ENCODE measurements at places on chromosomes 3 and 15.

DNA sequence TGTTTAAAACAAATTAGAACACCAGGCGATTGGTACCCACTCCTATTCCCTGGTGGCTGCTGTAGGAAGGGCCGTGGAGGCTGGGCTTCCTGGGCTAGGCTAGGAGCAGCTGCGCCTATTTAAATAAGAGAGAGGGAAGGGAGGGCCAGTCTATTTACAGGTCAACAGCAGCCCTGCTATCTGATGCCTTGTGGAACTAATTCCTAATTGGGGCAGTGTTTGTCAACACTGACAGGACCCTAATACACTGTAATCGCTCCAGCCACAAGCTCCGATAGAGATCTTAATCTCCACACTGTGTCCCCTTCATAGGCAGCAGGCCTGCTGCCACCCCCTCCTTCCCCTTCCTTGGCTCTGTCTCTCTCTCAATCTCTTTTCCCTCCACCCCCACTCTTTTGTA lies 116.9 kb upstream of the SOX14 start:
- no peak for DNase-seq

- DNase-seq, result no peak
These were observed 3.6 kb downstream of the SMC4 start for GRCh38 chr3:160403028-160403545.

DNA sequence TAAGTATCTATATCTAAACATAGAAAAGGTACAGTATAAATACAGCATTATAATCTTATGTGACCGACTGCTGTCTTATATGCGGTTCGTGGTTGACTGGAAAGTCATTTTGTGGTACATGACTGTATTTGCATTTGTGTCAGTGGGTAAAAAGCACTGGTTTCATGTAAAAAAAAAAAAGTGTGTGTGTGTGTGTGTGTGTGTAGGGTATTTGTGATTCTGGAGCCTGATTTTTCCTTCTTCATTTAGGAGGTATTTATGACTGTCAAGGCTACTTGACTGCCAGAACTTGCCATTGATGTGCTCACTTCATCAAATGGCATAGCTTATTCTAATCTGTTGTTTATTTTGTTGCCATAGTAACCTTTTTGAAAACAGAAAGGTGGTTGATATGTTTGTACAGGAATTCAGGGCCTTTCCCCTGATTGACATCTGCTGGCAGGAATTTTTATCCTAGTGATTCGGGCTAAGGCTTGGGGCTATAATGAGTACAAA lies 63.2 kb downstream of the AKAP13 start:
- DNase-seq, result no peak

DNA sequence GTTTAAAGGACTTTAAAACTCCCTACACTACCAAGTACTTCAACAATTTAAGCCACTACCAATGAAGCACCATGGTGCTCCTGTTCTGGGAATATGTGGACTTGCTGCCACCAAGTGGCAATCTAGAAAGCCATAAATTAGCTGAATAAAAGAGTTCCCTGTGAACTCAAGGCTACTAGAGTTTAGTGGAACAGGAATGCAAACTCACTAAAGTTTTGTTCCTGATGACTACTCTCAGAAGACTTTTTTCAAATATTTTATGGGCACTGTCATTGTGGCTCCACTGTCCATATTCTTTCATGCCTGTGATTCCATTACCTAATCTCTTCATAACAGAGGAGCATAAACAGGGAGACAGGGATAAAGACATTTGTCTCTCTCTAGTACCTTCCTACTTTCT lies 63.9 kb downstream of the TMCC1 start:
- no peak for DNase-seq

GRCh38 chr15:89575656-89576416 lies 567 bp downstream of the TICRR start:
- no peak for DNase-seq

Data from stimulated activated CD4-positive, alpha-beta T cell treated with anti-CD3 and anti-CD28 coated beads, TNF-alpha, amount 100 ng/mL, for 1 hour (primary cell).